NCI-H146 (cell line): ENCODE measurements at places on chromosomes 2 and 18.

- DNase-seq = no peak
Measured at GRCh38 chr2:68466778-68467076, 367 bp downstream of the FBXO48 start.

- no peak for DNase-seq
Measured at GRCh38 chr2:128597121-128597762, 278.6 kb upstream of the HS6ST1 start.

- peak; percentile 71 for DNase-seq
Measured at GRCh38 chr2:149038442-149039212, at the start of gene LYPD6B. Gene LYPD6B, plus strand, starts transcription at chr2:149038699. Its CDS starts 92,250 bp downstream, at chr2:149130949.

GRCh38 chr2:67304300-67304890, 92.7 kb upstream of the ETAA1 start:
- peak; percentile 49 for DNase-seq

DNA sequence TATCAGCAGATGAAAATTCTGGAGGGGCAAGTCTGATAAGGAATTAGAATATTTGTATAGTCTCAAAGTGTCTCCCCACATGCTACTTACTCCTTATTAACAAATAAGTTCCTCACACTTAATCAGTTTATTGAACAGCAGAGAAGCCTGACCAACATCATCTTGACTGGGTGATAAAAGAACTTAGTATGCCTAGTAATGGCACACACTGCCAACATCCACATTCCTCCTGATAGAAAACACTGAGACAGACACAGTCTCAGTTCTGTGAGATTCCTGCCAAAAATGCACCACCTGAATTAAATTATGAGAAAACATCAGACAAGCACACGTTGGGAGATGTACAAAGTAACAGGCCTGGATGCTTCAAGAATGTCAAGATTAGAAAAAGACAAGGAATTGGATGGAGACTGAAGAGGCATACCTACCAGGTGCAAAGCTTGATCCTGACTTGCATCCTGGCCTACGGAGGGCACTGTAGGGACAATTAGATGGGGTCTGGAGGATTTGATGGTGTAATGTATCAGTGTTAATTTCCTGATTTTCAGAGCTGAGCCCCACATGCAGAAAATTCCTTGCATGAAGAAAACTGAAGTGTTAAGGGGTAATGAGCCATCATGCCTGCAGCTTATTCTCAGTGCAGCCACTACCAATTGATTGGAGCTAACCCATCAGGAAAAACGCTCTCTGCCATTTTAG, 200.4 kb upstream of the SH3BP4 start:
- DNase-seq = peak; percentile 20

DNA sequence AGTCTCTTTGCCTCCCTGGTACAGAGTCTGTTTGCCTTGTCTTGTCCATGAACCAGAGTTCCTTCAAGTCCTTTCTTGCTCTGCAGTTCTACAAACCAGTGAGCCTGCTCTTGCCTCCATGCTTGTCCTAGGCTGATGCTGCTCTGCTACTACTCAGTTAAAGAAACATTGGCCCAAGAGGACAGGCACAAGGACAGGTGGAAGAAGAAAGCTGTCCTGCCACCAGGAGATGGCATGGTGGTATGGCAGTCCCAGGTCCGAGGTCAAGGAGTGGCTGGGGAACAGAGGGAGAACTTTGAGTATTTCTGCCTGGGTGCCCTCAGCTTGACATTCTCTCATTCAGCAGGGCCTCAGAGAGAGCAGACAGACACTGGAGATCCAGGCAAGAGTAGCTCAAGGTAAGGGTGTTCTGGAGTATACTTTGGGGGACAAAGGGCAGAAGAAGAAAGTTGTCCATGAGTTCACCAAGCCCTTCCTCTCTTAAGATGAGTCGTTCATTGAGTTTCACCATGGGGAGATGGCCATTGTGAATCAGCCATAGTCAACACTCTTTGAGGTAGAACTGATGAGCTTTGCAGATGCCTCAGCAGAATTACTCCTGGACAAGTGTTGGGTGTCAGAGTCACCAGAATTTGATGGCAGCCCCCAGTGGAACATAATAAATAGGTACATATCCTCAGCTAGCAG, 20.4 kb downstream of the TTC32 start:
- DNase-seq = no peak

DNA sequence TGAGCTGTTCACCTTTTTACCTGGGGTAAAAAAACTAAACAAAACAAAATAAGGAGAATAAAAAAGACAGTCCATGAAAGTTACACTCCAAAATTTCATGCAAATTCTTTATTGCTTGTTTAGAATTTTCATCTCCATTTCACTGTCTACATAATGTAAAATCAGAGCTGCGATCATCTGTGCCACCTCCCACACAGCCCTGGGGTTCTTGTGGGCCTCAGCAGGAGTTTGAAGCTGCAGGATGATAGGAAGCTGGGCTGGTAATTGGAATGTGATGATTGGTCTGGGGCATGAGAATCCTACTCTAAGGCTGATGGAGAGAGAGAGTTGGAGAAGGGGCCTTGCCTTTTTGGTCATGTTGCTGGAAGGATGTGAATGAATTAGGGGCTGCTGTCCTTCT, 4.2 kb upstream of the LHCGR start:
- no peak for DNase-seq

GRCh38 chr18:23995180-23995579, 19.4 kb upstream of the TTC39C start:
- DNase-seq = no peak
